CD8-positive, alpha-beta T cell (primary cell): ENCODE measurements at places on chromosomes 1 and 21.

GRCh38 chr1:118504867-118505266 is 319.8 kb upstream of the SPAG17 start:
- DNase-seq, result no peak

GRCh38 chr1:225822655-225823403 is 12.9 kb downstream of the EPHX1 start:
- no peak for DNase-seq

- DNase-seq, result no peak
Measured at GRCh38 chr1:160866001-160866694, 3.5 kb upstream of the CD244 start.

DNA sequence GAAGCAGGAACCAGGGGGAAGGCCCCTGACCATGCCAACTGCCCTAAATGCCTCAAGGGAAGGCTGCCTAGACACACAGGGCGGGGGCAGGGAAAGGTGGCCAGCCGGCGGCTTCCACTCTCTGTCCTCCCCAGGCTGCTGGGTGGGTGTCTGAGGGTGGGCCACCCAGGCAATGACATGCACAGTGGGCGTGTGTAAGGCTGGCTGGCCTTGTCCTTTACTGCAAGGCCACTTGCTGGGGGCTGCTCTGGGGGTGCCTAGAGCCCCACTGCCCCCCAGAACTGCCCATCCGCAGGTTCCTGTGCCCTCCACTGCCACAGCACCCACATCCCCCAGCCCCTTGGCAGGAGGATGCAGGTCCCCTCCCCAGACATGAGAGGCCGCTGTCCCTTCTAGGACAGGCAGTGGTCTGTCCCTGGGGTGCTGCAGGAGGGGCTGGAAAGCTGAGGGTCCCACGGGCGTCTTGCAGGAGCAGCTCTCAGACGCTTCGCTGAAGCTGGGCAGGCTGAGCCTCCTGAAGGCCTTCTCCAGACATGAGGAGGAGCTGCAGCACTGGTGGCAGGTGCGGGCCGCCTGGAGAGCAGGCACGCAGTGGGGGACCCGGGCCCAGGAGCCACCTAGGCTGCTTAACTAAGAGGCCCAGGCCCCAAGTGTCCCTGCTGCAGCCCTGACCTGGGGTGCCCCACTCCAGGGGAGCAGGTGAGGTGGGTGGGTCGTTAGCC is 10.1 kb downstream of the CCDC27 start:
- no peak for DNase-seq

GRCh38 chr1:96076589-96076988 is 645.0 kb upstream of the PTBP2 start:
- no peak for DNase-seq

DNA sequence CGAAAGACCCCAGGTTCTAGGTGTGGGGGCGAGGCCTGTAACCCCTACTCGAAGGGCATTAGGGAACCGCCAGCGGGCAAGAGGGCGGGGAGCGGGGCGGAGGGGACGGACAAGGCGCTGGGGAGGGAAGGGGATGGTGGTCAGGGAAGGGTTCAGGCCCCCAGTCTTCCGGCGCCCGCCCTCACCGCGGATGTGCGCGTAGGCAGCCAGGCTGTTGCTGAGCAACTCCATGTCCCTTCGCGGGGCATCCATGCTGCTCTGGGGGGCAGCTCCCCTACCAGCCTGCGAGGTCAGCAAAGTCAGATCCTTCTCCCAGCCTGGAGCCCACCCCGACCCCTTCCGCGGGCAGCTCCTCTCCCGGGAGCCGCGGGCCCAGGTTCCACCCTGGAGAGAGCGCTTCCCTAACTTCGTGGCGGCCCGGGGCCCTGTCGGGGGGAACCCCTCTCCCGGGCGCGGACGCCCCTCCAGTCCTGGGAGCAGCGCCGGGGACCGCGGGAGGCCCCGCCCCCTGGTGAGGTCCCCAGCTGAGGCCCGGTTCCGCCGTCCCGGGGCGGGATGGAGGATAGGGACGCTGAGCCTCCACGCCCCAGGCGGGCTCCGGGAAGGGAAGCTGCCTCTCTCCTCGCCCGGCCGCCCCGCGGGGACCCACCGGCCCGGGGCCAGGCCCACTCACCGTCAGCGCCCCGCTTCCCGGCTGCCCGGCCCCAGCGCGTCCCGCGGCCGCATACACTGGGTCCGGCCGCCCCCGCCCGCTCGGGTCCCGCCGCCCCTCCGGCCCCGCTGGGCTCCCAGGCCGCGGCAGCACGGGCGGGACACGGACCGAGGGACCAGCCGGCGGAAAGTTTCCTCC is 434 bp downstream of the EVA1B start:
- peak; percentile 38 for DNase-seq

- DNase-seq, result no peak
Measured at GRCh38 chr1:196214866-196215265, 393.4 kb downstream of the KCNT2 start.

DNA sequence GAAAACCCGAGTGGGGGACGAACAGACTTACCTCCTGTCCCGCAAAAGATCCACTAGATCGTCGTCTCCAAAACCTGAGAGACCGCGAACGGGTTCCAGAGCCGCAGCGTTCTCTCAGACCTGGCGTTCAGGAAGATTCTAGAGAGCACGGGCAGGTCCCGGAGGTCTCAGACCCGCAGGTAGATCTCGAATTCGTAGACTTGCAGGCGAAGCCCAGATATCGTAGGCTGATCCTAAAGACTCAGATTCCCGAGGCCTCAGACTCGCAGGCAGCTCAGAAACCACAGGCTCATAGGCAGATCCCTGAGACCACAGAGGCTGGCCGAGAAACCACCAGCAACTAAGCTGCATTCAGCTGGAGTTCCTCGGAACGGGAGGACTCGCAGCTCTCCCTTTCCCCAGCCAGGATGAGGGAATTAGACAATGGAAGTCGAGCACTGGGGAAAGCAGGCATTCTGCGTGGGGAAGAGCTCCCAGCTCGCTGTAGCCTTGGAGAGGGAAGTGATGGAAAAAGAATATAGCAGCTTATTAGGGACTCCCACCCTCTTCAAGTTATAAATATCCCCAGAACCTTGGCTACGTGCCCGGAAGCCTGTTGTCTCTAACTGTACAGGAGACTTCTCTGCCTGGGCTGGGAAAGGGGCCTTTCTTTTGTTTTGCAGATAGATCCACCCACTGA is at the start of gene ZNF436:
Gene ZNF436, minus strand, starts transcription at position 502 of the 679 bp plus-strand sequence. CDS start 1,831 bp downstream, outside the sequence.
- DNase-seq, result peak; percentile 52

DNA sequence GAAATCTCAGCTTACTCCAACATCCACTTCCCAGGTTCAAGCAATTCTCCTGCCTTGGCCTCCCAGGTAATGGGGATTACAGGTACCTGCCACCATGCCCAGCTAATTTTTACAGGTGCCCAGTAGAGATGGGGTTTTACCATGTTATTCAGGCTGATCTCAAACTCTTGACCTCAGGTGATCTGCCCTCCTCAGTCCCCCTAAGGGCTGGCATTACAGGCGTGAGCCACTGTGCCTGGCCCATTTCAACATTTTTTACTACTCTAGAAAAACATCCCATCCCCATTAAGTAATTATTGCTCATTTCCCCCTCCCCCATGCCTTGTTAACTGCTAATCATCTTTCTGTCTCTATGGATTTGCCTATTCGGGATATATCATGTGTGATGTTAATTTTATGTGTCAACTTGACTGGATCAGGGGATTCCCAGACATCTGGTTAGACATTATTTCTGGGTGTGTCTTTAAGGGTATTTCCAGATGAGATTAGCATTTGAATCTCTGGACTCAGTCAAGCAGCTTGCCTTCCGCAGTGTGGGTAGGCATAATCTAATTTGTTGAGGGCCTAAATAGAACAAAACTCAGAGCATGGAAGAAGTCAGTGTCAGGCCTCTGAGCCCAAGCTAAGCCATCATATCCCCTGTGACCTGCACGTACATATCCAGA is 33.0 kb upstream of the ZBTB8B start:
- DNase-seq, result no peak

DNA sequence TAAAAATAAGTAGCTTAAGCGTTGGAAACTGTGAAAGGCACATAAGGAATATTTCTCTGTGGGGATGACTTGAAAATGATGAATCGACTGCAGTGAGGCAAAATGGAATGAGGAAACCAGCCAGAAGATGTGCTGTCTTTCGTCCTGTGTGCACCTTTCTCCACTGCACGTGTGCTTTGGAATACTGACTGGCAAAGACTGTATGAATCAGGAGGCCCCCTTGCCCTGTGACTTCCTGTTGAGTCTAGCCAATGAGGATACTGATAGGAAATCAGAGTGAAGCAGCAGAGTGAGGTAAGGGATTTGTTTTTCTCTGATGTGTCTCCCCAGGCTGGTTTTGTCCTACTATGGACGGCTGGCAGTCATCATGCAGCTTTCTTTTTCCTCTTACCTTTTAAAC is 118.2 kb upstream of the ADGRL4 start:
- DNase-seq, result no peak

DNA sequence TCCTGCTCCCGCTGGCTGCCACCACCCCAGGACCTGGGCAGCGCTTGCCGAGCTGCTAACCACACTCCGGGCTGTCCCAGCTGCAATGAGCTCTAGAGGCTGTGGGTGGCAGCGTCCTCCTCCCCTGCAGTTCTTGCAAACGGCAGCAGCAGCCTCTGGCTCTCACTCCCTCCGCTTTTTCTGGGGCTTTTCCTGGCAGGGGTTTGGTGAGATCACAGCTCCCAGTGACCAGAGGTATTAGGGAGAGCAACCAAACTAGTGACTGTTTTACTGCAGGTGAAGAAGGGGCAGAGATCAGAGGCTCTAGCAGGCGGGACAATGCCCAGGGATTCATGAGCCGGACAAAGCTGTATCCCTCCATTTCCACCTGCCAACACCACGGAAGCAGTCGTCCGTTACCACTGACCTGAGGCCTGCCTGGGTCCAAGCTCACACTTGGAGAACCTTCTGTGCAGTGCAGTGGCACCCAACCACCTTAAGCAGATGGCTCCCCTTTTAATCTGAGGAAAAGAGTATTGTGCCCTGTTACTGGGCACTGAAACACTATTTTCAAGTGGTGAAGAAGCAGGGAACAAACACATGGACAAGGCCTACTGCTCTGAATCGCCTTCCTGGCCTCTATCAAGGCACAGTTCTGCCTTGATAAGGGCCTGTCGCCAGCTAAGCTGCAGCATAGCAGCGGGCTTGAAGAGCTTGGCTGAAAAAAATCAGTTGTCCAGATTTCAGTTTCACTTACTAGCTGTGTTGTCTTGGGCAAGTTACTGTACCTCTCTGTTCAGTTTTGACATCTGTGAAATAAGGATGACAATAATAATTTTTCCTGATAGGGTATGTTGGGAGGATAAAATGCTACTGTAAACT is at the start of gene F5:
Gene F5, minus strand, starts transcription at position 87 of the 861 bp plus-strand sequence. CDS start 95 bp downstream, outside the sequence.
- peak; percentile 53 for DNase-seq

- DNase-seq, result no peak
Measured at GRCh38 chr21:17949421-17949820, 130.3 kb upstream of the C21orf91 start.

DNA sequence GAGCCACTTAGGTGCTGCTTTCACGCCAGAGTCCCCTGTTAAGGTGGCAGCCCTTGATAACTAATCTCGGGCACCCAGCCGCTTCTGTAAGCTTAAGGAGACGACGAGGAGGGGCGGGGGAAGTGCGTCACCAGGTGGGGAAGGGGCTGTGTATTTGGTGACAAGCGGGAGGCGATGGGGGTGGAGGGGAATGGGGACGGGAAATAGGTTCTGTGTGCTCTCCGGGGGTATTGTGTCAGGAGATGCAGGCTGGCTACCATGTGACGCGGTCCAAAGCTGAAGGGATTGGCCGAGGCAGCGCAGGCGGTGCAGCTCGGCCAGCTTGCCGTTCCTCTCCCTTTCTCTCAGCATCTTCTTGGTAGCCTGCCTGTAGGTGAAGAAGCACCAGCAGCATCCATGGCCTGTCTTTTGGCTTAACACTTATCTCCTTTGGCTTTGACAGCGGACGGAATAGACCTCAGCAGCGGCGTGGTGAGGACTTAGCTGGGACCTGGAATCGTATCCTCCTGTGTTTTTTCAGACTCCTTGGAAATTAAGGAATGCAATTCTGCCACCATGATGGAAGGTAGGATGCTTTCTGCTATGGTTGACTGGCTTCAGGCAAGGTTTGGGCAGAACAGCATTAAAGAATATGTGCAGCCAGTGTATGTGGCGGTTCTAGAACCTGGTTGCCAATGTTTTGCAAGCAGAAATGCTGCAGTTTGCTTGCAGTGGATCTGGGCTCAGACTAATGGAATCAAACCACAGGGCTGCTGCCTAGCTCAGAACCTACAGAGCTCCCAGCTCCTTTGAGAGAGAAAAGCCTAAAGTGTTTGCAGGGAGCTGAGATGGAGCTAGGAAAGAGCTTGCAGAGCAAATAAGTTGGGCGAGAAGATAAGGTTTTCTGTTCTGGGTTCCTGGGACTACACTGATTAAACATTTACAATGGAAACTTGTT is at the start of gene SGIP1:
Gene SGIP1, plus strand, starts transcription at position 350 of the 937 bp plus-strand sequence. Its CDS starts 206 bp downstream, at position 556.
- DNase-seq, result no peak

DNA sequence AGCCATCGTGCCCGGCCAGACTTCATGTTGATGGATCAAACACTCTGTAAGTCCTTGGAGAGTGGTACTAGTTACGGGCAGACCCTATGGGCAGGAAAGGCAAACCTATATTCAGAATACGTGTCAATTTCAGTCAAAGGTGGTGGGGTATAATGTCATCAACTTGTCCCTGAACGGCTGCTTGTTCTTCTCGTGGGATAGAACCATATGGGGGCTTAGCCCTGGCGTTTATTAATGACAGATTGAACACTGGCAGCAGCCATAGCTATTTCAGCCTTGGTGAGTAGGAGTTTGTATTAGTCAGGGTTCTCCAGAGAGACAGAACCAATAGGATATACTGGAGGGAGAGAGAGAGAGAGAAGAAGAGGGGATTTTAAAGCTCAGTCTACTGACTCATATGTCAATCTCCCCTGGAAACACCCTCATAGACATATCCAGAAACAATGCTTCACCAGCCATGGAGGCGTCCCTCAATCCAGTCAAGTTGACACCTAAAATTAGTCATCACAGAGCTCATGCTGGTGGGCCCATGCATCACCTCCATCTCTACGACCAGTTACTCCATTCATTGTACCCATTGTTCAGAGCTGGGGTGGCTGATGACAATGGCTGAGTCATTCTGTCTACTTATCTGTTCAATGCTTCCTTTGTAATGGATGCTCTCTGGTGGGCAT is 16.1 kb upstream of the AQP10 start:
- no peak for DNase-seq

- no peak for DNase-seq
Measured at GRCh38 chr1:222240536-222241181, 307.2 kb downstream of the HHIPL2 start.

DNA sequence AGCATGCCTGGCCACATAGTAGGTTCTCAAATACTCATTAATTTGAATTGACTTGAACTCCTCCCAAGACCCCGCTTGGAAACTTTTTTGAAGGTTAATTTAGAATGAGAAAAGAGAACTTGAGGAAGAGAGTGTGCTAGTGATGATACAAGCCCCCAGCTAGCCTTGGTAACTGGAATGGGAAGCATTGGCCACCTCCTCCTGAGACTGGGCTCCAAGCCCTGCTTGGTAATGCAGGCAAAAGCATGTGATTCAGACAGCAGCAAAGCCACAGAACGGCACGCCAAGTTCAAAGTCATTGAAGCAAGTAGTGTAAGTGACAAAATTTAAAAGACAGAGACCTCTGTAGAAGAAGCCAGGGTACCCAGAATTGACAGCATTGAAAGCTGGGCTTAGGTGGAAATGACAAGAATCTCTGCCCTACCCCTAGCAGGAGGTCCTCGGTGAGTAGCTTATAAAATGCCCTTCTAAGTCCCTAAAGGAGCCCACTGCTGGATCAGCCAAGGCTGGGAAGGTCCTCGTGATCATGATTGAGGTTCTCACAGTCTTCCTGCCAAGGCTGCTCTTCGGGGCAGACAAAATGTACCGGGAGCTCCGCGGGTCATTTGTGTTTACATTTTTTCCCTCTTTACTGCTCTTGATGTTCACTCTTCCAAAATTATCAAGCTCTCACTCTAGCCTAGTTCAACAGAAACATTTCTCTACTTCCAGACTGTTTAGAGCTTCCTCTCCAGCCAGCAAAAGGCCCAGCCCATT is 99.4 kb downstream of the TSEN15 start:
- no peak for DNase-seq

- no peak for DNase-seq
Measured at GRCh38 chr1:48208652-48209051, 13.9 kb upstream of the SLC5A9 start.
